Peyer's patch (tissue), 4 donors: ENCODE measurements at places on chromosomes 4 and X. TPM values are rescaled to one million over a fixed set of nuclear protein-coding genes. Genes with fewer than 3 reads are reported as not detected.

The ODAM gene
- not detected for total RNA-seq

DNA sequence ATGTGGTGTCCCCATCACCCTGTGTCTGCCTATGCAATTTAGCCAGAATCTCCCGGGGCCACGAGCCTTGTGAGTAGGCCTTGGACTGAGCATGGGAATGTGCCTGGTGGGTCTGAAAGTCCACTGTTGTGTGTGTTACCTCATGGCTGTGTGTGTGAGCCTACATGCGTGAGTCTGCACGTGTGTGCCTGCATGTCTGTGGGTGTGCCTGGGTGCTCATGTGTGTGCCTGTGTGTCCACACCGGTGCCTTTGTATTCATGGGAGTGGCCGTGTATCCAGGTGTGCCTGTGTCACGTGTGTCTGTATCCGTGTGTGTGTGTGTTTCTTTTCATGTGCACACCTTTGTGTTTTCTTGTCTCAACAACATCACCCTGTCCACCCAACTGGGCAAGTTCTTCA, 14.2 kb downstream of the ATP5ME start:
- H3K4me1 ChIP-seq: no peaks in the 10 kb centered on the region
- DNase-seq: no peak
- H3K27ac ChIP-seq: no peak overlapping the region
- H3K4me3 ChIP-seq: no peak overlapping the region

GRCh38 chrX:13898083-13898482, 81.2 kb upstream of the GPM6B start:
- no peak overlapping the region for H3K27ac ChIP-seq
- H3K4me1 ChIP-seq: no peaks in the 10 kb centered on the region
- no peaks in the 10 kb centered on the region for H3K27me3 ChIP-seq
- no peak for DNase-seq
- no peak overlapping the region for H3K4me3 ChIP-seq

DNA sequence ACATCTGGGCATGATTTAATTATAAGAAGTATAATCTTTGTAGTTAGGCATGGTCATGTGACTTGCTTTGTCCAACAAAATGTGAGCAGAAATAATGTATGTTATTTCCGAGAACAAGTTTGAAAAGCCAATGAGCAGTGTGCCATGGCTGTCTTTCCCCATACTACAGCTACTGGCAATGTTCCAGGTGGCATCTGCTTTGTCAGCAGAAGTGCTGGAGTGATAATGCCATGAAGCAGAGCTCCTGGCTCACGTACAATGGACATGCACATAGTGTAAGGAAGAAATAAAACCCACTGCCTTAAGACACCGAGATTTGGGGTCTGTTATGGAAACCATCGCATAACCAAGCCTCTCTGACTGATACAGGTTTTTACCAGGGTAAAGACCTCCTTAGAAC, 212.6 kb upstream of the RASGEF1B start:
- no peak overlapping the region for H3K27ac ChIP-seq
- H3K27me3 ChIP-seq: no peaks in the 10 kb centered on the region
- no peak for DNase-seq
- H3K4me3 ChIP-seq: no peak overlapping the region

The ZGRF1 gene
- total RNA-seq: 4.6 TPM

GRCh38 chr4:132169660-132170059, 979.4 kb upstream of the PCDH10 start:
- no peaks in the 10 kb centered on the region for H3K27me3 ChIP-seq
- no peaks in the 10 kb centered on the region for H3K4me1 ChIP-seq
- H3K27ac ChIP-seq: no peak overlapping the region
- no peaks in the 10 kb centered on the region for H3K36me3 ChIP-seq

- DNase-seq: no peak
- H3K4me3 ChIP-seq: no peak overlapping the region
- no peaks in the 10 kb centered on the region for H3K27me3 ChIP-seq
- no peaks in the 10 kb centered on the region for H3K36me3 ChIP-seq
- no peaks in the 10 kb centered on the region for H3K4me1 ChIP-seq
Observed at GRCh38 chr4:7499661-7500060, 64.9 kb upstream of the PSAPL1 start.

The GABRQ gene
- total RNA-seq: not detected

The FAM47E gene
- total RNA-seq: 13.9 TPM
